ENCODE measurements at places on chromosomes 4 and X.

- DNase-seq, result no peak
Measured at GRCh38 chr4:122679946-122680345, 52.6 kb upstream of the BBS12 start.

- DNase-seq, result no peak
Measured at GRCh38 chr4:52910115-52910514, 48.0 kb downstream of the RASL11B start.

DNA sequence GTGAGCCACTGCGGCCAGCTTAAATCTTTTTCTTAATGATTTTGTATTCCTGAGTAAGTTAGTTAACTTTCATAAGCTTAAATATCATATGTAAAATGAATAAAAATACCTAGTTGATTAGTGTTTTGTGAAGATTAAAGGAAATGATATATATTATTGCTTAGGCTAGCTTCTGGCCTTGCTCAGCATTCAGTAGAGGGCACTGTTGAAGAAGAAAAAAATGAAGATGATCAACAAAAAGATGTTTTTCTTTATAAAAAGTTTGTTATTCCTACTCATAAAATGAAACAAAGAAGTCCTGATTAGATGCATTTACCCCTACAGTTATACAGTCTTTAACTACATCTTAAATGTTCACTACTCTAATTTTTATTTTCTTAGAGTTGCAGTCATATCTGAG, 797.7 kb downstream of the RAPGEF2 start:
- DNase-seq, result no peak

DNA sequence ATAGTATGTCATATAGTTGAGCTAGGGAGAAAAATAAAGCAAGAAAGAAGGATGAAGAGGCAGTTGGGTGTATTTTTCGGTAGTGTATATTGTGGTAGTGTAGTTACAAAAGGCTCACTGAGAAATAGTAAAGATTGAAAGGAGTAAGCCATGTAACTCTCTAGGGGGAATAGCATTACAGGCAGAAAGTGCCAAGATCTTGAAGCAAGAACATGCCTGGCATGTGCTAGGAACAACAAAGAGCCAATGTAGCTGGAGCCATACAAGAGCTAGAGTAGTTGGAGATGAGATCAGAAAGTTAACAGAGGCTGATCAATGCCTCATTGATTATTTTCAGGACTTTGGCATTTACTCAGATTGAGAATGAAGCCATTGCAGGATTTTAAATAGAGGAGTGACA, 3.0 kb downstream of the ABCE1 start:
- no peak for DNase-seq

- peak; percentile 88 for DNase-seq
Measured at GRCh38 chrX:150200820-150201287, 162.3 kb upstream of the MAMLD1 start.

- DNase-seq, result peak; percentile 79
Measured at GRCh38 chrX:30957753-30958152, 68.7 kb upstream of the TAB3 start.

DNA sequence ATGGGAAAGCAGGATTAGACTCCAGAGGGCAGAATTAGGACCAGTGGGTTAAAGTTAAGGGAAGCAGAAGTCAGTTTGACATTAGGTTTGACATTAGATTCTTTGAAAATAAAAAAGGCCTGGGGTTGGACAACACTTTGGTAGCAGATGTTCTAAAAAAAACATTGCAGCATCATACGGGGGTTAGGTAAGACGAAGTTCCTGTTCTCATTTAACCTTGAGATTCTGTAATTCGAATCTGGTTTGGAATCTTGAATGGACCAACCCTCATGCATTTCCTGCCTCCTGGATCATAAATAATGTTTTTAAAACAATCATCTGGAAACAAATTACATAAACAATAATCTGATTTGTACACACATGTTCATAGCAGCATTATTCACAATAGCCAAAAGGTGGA, 181.0 kb downstream of the SHROOM3 start:
- no peak for DNase-seq

GRCh38 chrX:1012678-1013300, 199.7 kb downstream of the CRLF2 start:
- DNase-seq, result no peak

- DNase-seq, result no peak
Measured at GRCh38 chr4:182827954-182828353, 89.2 kb downstream of the DCTD start.

- DNase-seq, result no peak
Measured at GRCh38 chrX:130772105-130772775, 130.8 kb downstream of the ENOX2 start.

DNA sequence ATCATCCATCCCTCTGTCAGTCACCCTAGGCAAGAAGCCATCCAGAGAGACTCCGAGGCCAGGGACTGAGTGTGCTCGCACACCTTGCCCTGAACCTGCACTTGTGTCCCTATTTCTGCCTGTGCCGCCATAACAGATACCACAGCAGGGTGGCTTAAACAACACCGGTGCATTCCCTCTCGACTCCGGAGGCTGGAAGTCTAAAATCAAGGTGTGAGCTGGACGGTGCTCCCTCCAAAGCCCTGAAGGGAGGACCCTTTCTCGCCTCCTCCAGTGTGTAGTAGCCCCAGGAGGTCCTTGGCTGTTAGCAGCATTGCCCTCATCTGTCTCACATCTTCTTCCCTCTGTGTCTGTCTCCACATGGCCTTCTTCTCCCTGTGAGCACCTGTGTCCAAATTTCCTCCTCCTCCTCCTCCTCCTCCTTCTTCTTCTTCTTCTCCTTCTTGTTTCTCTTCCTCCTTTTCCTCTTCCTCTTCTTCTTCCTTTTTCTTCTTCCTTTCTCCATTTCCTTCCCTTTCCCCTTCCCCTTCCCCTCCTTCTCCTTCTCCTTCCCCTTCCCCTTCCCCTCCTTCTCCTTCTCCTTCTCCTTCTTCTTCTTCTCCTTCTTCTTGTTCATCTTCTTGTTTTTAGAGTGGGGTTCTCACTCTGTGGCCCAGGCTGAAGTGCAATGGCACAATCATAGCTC, 98.1 kb upstream of the ENPP6 start:
- no peak for DNase-seq
